Melanocyte of skin (primary cell): ENCODE measurements at places on chromosomes 3 and 15. TPM values are rescaled to one million over a fixed set of nuclear protein-coding genes. Genes with fewer than 3 reads are reported as not detected.

The AP3B2 gene
- 0.73 and 4.1 TPM in 2 replicates for total RNA-seq

The MORC1 gene
- 0.34 and 0.36 TPM in 2 replicates for total RNA-seq

The XPC gene
- 29.9 and 48.3 TPM in 2 replicates for total RNA-seq

The PSMA4 gene
- 265 and 333 TPM in 2 replicates for total RNA-seq

The P2RY13 gene
- total RNA-seq, result not detected in 2 replicates

The GREM1 gene
- under 0.01 and 0.15 TPM in 2 replicates for total RNA-seq

The CDC25A gene
- total RNA-seq, result 7.9 and 8.4 TPM in 2 replicates

The ZBED2 gene
- total RNA-seq, result not detected in 2 replicates

The GHSR gene
- not detected in 2 replicates for total RNA-seq

The THSD4 gene
- total RNA-seq, result under 0.01 and 0.15 TPM in 2 replicates

The CPA3 gene
- total RNA-seq, result not detected in 2 replicates

The MNS1 gene
- total RNA-seq, result 1.0 and 1.1 TPM in 2 replicates

The ITIH4 gene
- 2.2 and 4.1 TPM in 2 replicates for total RNA-seq
